ENCODE measurements at places on chromosomes 5 and 9. TPM values are rescaled to one million over a fixed set of nuclear protein-coding genes. Genes with fewer than 3 reads are reported as not detected.

MEIKIN gene
- polyA plus RNA-seq: 0.69 TPM

MACIR gene
- 2.8 TPM for polyA plus RNA-seq

AHRR gene
- not detected for polyA plus RNA-seq

SLC46A2 gene
- not detected for polyA plus RNA-seq

NEURL1B gene
- polyA plus RNA-seq: not detected

PDE8B gene
- 0.07 TPM for polyA plus RNA-seq

ARHGEF39 gene
- polyA plus RNA-seq: 1.2 TPM

SLC25A46 gene
- 23.8 TPM for polyA plus RNA-seq

KIF27 gene
- polyA plus RNA-seq: 2.0 TPM

TBCA gene
- polyA plus RNA-seq: 193 TPM

NUDCD2 gene
- 52.5 TPM for polyA plus RNA-seq

ENTREP1 gene
- not detected for polyA plus RNA-seq

RECK gene
- polyA plus RNA-seq: 15.0 TPM

ARHGAP26 gene
- 37.1 TPM for polyA plus RNA-seq

ATP6V0E1 gene
- 468 TPM for polyA plus RNA-seq

PPP3R2 gene
- not detected for polyA plus RNA-seq

SH3RF2 gene
- polyA plus RNA-seq: 0.51 TPM

TIMD4 gene
- 3.3 TPM for polyA plus RNA-seq

HAVCR1 gene
- polyA plus RNA-seq: 0.91 TPM

STPG3 gene
- polyA plus RNA-seq: not detected

MYORG gene
- 0.67 TPM for polyA plus RNA-seq

SLC6A18 gene
- polyA plus RNA-seq: not detected

NAA35 gene
- polyA plus RNA-seq: 13.5 TPM

IRX2 gene
- not detected for polyA plus RNA-seq

CBY3 gene
- not detected for polyA plus RNA-seq

CSF1R gene
- 0.59 TPM for polyA plus RNA-seq

SPINK6 gene
- not detected for polyA plus RNA-seq

CTSV gene
- polyA plus RNA-seq: not detected

COL23A1 gene
- not detected for polyA plus RNA-seq

PCDHGB6 gene
- 0.25 TPM for polyA plus RNA-seq

CDH12 gene
- not detected for polyA plus RNA-seq

AQP3 gene
- 183 TPM for polyA plus RNA-seq
